Colonic mucosa (tissue), 4 donors: ENCODE measurements at places on chromosomes 4 and X.

- DNase-seq: no peak
Measured at GRCh38 chr4:43992552-43992951, 456.1 kb downstream of the KCTD8 start.

- DNase-seq: no peak
Measured at GRCh38 chr4:169385376-169385775, 114.6 kb upstream of the SH3RF1 start.

- DNase-seq: no peak
Measured at GRCh38 chr4:54723820-54724219, 66.1 kb downstream of the KIT start.

- DNase-seq: no peak
Measured at GRCh38 chr4:162232349-162232748, 68.5 kb upstream of the FSTL5 start.

DNA sequence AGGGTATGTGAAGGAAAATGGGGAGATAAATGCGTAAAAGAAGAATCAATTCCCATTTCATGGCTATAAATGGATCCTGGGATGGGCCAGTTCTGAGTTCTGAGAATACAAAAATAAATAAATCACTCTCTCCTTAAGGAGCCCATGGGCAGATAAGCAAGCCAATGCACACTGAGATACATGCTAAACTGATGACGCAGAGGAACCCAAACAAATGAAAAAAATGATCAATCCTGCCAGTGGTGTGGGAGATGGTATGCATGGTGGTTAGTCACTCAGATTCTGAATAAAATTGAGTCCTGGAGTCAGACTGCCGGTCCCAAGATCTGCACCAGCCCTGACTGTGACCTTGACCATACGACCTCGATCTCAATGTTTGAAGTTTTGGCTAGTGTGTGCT, 59.7 kb downstream of the NEIL3 start:
- DNase-seq: no peak

GRCh38 chr4:108072300-108072699, 82.6 kb downstream of the HADH start:
- peak; percentile 49 for DNase-seq

DNA sequence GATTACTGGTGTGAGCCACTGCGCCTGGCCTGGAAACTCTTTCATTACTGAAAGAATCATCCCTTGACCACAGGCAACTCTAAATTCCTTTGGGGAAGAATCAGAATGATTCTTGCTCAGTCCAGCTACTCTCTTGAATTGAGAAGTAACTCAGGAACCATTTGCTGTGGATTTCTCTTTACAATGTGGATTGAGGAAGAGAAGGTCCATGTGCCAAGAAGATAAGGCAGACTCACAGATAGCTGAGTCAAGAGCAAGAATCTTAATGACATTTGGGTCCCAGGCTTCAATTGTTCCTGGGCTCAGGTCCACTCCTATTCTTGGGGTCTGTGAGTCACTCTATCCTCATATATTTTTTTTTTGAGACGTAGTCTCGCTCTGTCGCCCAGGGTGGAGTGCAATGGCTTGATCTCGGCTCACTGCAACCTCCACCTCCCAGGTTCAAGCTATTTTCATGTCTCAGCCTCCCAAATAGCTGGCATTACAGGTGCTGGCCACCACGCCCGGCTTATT, 6.2 kb upstream of the MGARP start:
- no peak for DNase-seq

- no peak for DNase-seq
Measured at GRCh38 chr4:55512922-55513571, 33.7 kb downstream of the CLOCK start.

- DNase-seq: peak; percentile 42
Measured at GRCh38 chrX:49919617-49920016, 2.8 kb upstream of the CLCN5 start.

- DNase-seq: no peak
Measured at GRCh38 chr4:163915896-163916295, 421.4 kb downstream of the TMA16 start.

DNA sequence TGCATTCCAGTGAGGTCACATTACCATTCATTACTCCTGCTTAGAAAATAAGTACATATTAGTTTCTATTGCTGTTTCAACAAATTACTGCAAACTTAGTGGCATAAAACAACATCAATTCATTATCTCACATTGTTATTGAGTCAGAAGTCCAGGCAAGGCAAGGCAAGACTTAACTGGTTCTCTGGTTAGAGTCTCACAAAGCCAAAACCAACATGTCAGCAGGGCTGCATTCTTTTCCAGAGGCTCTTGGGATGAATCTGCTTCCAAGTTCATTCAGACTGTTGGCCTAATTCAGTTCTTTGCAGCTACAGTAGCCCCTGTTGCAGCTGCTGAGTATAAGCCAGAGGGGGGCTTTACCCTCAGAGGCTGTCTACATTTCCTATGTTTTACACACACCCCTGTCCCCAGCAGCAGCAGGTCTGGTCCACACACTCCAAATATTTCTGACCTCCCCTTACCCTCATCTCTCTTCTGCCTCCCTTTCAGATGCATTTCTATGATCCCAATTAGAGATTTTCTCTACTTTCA, 892.1 kb upstream of the EPHA5 start:
- DNase-seq: no peak

DNA sequence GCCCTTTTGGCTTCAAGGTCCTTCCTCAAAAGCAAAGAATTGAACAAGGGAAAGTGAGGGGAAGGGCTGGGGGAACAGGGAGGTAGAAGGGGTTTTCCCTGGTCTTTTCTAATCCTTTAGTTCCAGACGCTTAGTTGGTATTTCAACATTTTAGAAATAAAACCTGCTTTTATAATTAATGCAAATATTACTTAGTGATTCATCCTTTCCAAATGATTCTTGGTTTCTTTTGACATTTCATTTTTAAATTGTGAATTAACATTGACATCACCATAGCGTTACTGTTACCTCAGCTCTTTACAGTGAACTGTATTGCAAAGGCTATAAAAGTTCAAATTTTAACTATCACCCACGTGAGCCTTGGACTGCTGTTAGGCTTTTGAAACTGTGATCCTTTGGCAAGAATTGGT, 20.9 kb downstream of the NFKB1 start:
- no peak for DNase-seq

- peak; percentile 32 for DNase-seq
Measured at GRCh38 chr4:1337376-1337831, 9.6 kb upstream of the UVSSA start.

GRCh38 chr4:151692821-151693673, 67.8 kb downstream of the GATB start:
- no peak for DNase-seq

DNA sequence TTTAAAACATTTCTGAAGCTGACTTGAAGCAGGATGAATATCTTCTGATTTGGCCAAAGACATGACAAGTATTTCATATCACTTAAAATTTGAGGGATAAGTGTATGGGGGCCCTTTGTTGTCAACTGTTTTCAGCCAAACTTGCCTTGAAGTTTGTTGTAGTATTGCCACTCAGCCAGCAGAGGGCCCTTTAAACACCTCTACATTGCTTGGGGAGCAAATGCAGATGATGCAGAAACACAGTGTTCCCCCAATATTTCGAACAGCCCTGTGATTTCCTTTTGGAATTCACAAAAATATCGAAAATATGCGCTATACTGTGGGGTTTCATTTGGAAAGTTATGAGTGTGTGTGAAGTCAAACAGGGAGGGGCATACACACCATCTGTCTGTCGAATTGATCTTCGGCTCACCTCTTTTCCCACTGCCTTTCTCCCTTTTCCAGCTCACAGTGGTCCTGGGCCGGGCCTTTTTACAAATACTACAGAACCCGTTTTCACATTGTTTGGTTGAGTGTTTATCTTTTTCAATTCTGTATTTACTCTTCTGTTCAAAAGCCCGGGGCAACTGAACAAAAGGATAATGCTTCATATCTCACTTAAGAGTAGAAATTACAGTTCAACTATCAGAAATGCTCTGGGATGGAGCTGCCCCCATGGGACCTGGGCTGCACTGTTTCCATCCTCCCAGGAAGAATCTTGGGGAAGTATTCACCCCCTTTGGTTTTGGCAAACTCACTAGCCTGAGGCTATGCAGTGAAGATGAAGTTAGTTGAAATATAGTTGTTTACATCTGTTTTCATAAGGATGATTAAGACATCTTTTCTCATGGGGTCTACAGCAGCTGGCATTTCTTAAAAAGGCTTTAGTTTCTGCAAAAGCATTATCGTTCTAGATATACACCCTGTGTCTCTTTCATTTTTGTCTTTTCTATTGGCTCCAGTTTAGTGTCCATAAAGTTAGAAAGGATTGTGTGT, 137.6 kb downstream of the EGF start:
- DNase-seq: peak; percentile 58

DNA sequence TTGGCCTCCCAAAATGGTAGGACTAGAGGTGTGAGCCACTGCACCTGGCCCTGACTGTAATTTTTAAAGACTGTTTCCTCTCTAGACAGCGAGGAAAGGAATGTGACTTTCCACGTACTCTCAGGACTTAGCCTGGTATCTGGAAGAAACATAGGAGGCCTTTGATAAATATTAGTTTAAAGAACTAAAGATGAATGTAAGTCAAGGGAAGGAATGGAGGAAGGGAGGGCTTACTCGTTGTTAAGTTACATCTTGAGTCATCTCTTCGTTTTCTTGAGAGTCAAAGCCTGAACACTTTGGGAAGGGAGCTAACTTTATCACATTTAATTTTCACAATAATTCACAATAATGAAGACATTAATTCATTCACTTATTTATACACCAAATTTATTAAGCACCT, 7.2 kb upstream of the LNX1 start:
- DNase-seq: no peak

- peak; percentile 28 for DNase-seq
Measured at GRCh38 chrX:73214426-73215094, at the start of gene NAP1L2. Gene NAP1L2 (minus strand): TSS chrX:73214851. CDS start chrX:73214492, 359 bp downstream.

DNA sequence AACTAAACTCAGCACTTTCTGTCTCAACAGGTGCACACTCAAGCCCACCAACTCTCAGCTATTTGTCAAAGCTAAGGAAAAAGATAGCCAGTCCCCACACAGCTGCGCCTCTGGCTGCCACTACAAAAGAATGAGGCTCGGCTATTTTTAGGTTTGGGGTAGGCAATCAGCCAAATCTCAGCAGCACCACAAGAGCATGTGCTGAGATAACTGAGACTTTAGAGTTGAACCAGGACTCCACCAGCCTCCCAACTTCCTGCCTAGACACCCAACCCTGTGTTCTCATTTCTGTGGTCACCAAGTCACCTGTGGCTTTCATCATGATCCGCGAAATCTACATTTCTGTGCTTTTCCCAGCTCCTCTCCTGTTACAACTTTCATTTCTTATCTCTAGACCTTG, 28.0 kb downstream of the DMD start:
- peak; percentile 16 for DNase-seq
